Naive thymus-derived CD4-positive, alpha-beta T cell (primary cell): ENCODE measurements at places on chromosomes 1 and 21.

DNA sequence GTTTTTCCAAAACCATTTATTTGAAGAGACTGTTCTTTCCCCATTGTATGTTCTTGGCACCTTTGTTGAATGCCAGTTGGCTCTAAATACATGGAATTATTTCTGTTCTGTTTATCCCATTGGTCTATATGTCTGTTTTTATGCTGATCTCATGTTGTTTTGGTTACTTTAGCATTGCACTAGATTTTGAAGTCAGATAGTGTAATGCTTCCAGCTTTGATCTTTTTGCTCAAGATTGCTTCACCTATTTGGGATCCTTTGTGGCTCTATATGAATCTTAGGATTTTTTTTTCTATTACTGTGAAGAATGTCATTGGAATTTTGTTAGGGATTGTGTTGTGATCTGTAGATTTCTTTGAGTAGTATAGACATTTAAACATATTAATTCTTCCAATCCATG lies 139.2 kb upstream of the GPR52 start:
- no peak for DNase-seq

- no peak for DNase-seq
These were observed 10.3 kb downstream of the ZNF687 start for GRCh38 chr1:151292207-151293030.

GRCh38 chr1:22805672-22806038 lies 95.0 kb downstream of the EPHB2 start:
- DNase-seq, result no peak

GRCh38 chr1:14597343-14598006 lies 1.0 kb upstream of the KAZN start:
- no peak for DNase-seq

DNA sequence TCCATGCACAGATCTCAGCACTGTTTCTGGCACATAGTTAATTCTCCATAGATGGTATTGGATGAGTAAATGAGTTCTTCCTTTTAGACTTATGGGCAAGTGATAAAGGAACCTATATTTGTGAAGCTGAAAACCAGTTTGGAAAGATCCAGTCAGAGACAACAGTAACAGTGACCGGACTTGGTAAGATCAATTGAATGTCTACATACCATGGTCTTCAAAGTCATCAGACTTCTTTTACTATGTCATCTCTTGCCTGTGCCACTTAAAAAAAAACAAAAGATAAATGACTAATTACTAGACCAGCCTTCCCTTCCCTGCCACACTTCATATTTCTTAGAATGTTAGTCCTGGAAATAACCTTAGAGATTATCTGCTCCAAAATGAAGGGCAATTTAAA lies 246.7 kb downstream of the HMCN1 start:
- DNase-seq, result no peak

GRCh38 chr1:115189814-115190539 lies 100.7 kb upstream of the TSPAN2 start:
- no peak for DNase-seq

GRCh38 chr1:16677552-16678431 lies 11.0 kb upstream of the RNU1-3 start:
- DNase-seq, result peak; percentile 31

DNA sequence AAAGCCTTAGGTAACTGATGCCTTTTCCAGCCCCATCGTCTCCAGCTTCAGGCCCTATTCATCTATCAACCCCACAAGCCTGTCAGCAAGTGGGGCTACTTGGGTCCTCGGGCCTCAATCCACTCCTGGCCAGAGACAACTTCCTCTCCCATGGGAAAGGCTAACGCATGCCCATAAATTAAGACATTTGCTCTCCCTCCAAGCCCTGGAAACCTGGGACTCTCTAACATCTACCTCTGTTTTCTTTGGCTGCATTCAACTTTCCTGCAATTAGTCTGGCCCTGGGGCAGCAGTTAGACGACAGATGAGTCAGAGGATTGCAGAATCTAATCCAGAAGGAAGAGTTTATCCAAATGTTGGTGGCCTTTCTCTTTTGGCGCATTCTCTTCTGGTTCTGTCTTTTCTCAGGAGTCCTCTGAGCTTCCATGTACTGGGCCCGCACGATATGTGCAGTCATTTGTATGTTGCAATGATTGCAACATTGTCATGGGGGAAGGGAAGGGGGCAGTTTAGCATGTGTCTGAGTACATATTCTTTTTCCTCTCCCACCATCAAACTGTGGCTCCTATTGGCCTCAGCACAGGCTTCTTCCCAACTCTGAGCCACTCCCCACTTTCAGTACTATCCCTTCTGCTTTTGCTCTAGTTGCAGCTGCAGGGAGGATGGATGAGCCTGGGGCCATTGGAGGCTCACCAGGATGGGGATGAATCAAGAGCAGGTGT lies 54.4 kb downstream of the NAV1 start:
- no peak for DNase-seq

GRCh38 chr21:32389337-32390015 lies 3.3 kb downstream of the URB1 start:
- DNase-seq, result no peak

- no peak for DNase-seq
These were observed 19.1 kb downstream of the YY1AP1 start for GRCh38 chr1:155669233-155670162.

GRCh38 chr1:18657506-18658201 lies 27.0 kb downstream of the PAX7 start:
- no peak for DNase-seq

- no peak for DNase-seq
These were observed 32.0 kb downstream of the SORT1 start for GRCh38 chr1:109365642-109366204.

- DNase-seq, result no peak
These were observed 822 bp downstream of the CCT3 start for GRCh38 chr1:156337052-156337887.

GRCh38 chr1:5235355-5235899 lies 581.0 kb downstream of the AJAP1 start:
- DNase-seq, result no peak

DNA sequence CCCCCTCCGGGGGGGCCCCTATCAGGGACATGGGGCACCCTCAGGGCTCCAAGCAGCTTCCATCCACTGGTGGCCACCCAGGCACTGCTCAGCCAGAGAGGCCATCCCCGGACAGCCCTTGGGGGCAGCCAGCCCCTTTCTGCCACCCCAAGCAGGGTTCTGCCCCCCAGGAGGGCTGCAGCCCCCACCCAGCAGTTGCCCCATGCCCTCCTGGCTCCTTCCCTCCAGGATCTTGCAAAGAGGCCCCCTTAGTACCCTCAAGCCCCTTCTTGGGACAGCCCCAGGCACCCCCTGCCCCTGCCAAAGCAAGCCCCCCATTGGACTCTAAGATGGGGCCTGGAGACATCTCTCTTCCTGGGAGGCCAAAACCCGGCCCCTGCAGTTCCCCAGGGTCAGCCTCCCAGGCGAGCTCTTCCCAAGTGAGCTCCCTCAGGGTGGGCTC lies 34.9 kb downstream of the TRIM11 start:
- no peak for DNase-seq

DNA sequence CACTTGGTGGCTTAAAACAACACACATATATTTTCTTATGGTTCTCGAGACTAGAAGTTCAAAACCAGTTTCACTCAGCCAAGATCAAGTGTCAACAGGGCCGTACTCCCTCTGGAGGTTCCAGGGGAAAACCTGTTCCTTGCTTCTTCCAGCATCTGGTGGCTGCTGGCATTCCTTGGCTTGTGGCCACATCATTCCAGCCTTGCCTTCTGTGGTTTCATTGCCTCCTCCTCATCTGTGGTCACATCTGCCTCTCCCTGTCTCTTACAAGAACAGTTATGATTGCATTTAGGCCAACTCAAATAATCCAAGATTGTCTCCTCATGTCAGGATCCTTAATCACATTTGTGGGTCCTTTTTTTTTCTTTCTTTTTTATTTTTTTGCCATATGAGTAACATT lies 240.7 kb upstream of the HOOK1 start:
- no peak for DNase-seq

DNA sequence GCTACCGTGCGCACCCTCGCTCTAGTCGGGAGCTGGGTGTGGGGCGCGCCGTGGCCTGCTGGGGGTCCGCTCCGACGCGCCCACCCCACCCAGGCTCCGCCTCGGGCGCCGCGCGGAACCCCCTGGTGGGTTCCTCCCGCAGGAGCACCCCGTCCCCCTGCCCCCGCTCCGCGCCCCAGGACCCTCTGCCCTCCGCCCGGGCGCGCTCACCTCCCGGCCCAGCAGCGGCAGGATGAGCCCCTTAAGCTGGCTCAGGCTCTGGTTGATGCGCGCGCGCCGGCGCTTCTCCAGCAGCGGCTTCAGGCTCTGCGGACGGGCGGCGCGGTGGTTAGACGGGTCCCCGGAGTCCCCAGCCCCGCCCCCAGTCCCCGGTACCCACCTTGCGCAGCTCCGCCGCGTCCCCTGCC lies 319 bp downstream of the HES2 start:
- DNase-seq, result no peak

DNA sequence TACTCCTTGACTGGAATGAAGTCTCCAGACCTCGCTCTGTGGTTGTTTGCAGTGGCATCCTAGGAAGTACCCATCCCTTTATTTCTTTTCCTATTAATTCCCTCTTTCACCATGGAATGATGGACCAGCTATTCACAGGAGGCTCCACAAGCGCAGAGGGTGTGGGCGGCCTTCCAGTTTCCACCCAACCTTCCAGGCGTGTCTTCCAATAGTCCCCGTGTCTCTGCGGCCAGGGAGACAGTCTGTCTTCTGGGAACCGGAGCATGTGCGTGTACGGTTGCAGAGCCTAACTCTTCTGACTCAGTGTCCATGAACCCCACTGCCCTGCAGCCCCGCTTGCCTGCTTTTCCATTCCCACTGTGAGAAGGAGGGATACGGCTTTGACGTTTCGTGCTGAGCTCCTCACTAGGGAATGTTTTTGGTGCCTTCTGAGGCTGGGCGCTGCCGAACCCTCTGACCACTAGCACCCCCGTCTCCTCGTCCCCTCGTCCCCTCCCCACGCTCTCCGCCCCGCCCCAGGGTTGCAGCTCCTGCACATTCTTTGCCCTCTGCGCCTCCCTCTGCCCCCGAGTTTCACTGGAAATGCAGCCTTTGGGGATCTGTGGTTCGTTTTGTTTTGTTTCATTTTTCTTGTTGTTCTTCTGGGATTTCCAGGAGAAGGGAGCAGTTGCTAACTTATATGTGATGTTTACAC lies 26.3 kb upstream of the FAM3B start:
- DNase-seq, result no peak

GRCh38 chr1:109198745-109199144 lies 15.0 kb upstream of the SARS1 start:
- DNase-seq, result no peak
